Activated T-cell treated with anti-CD3 and anti-CD28 coated beads for 24 hours (primary cell): ENCODE measurements at places on chromosomes 12 and 14.

DNA sequence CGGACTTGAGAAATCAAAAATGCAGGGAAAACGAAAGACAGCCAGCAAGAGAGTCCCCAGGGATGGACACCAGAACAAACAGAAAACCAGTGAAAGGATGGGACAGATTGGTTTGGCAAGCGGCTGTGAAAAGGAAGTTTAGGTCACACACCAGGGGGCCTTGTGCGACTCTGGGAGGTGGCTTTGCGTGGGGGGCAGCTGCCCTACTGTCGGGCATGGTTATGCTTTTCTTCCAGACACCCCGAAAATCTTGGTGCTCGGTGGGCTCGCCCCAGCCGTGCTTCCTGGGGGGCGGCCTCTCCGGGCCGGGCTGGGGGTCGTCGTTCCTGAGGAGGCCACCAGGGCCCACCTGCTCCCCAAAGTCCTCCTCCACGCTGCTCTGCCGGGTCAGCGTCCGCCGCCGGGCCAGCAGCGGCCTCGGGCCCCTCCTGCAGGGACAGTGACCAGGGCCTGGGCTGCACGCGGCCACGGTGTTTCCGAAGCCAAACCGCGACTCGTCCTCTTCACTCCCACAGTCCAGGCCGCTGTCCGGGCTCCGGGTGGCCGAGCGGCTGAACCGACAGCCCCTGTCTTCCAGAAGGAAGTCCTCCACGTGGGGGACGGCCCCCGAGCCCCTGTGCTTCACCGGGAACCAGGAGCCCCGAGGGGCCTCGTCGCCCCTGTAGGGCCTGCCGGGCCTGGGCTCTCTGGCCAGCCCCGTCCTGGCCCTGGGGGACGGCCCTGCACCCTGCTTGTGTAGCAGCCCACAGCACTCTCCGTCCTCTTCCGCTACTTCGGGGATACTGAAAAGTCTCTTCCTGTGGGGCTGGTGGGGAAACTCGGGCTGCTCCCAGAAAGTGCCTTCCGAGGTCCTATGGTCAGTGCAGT, 86.5 kb downstream of the PIWIL1 start:
- no peak for DNase-seq

DNA sequence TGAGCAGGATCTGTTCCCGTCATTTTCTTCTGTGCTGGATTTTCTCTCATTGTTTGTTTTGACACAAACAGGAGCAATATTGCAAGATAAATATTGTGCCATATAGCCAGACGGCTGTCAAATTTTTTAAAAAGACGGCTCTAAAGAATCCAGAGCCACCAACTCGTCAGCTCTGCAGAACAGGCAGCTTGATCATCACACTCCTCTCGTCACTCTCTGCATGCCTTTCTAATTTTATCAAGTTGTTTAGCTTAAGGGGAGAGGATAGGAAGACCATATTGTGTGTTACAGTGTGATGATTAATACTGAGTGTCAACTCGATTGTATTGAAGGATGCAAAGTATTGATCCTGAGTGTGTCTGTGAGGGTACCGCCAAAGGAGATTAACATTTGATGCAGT, 562.8 kb downstream of the GALC start:
- no peak for DNase-seq

DNA sequence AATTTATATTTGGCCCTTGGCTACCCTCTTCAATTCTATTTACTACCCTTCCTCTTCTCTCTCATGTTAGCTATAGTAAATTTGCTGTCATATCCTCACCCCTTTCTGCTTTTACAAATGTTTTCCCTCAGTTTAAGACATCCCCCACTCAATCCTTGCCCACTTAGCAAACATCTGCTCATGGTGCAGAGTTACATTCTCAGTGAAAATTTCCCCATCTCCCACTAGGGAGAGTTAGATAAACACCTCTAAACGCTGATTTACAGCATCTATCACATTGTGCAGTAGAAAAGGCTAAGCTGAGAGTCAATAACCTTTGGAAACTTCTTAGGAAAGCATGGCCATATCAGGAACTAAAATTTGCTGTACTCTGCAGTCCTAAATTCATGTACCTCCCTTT, 69.0 kb downstream of the DENND5B start:
- DNase-seq = no peak

GRCh38 chr12:128339631-128340030, 72.7 kb downstream of the TMEM132C start:
- no peak for DNase-seq

GRCh38 chr12:112868459-112869041, 38.2 kb upstream of the OAS1 start:
- no peak for DNase-seq
